ENCODE measurements at places on chromosomes 1 and 21.

DNA sequence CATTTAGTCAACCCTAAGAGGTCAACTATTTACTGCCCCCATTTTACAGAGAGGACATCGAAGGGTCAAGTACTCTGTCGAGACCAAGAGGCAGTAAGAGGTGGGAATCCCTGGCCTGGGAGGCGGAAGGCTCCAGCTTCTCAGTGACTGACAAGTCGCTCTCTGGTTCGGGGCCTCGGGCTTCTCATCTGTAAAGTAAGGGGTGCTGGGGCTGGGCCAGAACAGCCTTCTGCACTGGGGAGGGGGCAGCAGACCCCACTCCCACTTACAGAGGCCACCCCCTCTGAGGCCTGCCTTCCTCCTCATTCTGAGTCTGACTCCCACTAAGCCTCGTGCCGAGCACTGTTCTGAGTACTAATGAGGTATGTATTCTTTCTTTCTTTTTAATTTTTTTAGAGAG is 17.0 kb upstream of the IFNLR1 start:
- no peak for DNase-seq
- no peak overlapping the region for H3K4me3 ChIP-seq
- 0 out of 2 replicates have a peak, but pooled peaks cover 2% of the 10 kb centered on the region for H3K4me1 ChIP-seq
- no peaks in the 10 kb centered on the region for H3K27me3 ChIP-seq
- H3K36me3 ChIP-seq, result no peaks in the 10 kb centered on the region

- H3K27ac ChIP-seq, result no peak overlapping the region
- H3K4me3 ChIP-seq, result no peak overlapping the region
- H3K36me3 ChIP-seq, result peaks cover 71% of the 10 kb centered on the region
- no peaks in the 10 kb centered on the region for H3K4me1 ChIP-seq
- no peak for DNase-seq
Observed at GRCh38 chr1:248714248-248714647, 11.7 kb upstream of the OR14I1 start.

DNA sequence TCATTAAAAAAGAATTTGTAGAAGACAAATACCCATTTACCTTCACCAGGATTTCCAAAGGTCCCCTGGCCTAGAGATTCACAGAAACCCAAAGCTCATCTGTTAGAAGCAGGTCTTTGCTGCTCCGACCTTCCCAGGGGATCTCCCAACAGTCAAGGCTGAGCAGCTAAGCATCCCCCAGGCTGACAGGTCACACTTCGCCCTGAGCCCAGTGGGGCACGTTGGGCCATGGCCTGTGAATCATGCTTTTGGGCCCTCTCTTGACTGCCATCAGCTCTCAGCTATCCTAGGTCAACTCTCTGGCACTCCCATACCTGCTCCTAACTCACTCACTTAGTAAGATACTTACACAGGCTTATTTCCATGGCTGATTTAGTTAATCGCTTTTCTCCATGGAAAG is 157.7 kb downstream of the DSCAM start:
- no peak overlapping the region for H3K4me3 ChIP-seq
- no peaks in the 10 kb centered on the region for H3K27me3 ChIP-seq
- H3K4me1 ChIP-seq, result peaks cover 27% of the 10 kb centered on the region
- no peak overlapping the region for H3K27ac ChIP-seq

GRCh38 chr1:3529099-3529729 is 74.7 kb downstream of the ARHGEF16 start:
- H3K27me3 ChIP-seq, result peaks cover 24% of the 10 kb centered on the region
- H3K36me3 ChIP-seq, result no peaks in the 10 kb centered on the region

DNA sequence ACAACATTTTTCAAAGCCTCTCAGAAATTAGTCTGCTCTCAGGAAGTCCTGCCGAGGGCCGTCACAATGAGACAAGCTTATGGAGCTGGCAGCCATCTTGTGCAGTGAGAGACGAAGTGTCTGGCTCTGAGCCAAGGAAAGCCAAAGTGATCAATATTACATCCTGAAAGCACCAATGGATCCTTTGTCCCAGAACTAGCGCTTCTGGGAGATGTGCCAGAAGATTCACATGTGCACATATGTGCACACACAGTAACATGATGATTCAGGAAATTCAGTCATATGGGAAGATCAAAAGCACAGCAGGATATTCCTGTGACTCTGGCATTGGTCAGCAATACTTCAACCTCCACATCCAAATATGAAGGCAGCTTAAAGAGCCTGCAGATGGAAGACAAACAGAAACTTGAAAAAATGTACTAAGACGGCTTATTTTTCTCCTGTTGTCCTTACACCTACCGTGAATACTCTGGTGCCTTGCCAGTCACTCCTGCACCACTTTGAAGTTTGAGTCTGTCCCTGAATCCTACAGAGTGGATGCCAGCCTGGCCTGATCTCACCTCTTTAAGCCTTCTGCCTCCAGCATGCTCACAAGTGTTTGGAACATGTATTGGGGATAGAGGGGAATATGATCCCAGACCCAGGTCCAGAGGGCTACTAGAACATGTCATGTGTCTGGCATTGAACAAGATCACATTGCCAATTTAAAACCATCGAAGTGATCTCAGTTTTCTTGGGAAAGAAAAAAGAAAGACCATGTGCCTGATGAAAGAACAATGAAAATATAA is 44.5 kb upstream of the PRRX1 start:
- no peak overlapping the region for H3K4me3 ChIP-seq
- no peak overlapping the region for H3K27ac ChIP-seq
- H3K36me3 ChIP-seq, result no peaks in the 10 kb centered on the region

DNA sequence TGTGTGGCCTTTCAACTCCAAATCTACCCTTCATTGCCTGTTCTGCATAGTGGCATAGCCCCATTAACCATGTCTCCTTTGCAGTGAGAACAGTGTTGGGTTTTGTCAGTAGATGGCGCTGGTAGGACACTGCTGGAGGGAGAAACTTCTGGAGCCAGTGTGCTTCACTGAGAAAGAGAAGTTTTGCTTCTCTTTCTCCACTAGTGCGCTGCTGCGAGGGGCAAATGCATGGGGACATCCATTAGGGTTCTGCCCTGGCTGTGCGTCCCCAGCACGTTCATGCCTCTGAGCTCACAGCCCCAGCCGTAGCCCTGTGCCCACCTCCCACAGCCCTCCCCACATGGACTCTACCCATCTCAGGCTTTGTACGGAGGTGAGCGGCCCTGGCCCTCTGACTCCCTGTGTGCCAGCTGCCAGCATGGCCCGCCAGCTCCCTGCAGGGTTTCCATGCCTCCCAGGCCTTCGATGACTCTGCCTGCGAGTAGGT is 53.1 kb downstream of the RIMS3 start:
- no peaks in the 10 kb centered on the region for H3K27me3 ChIP-seq
- H3K4me3 ChIP-seq, result no peak overlapping the region
- 0 out of 2 replicates have a peak, but pooled peaks cover 3% of the 10 kb centered on the region for H3K4me1 ChIP-seq

GRCh38 chr1:232899268-232899667 is 51.1 kb upstream of the NTPCR start:
- peaks cover 14% of the 10 kb centered on the region for H3K27me3 ChIP-seq
- H3K4me1 ChIP-seq, result peaks cover 43% of the 10 kb centered on the region
- H3K4me3 ChIP-seq, result no peak overlapping the region
- H3K27ac ChIP-seq, result no peak overlapping the region
- no peak for DNase-seq

DNA sequence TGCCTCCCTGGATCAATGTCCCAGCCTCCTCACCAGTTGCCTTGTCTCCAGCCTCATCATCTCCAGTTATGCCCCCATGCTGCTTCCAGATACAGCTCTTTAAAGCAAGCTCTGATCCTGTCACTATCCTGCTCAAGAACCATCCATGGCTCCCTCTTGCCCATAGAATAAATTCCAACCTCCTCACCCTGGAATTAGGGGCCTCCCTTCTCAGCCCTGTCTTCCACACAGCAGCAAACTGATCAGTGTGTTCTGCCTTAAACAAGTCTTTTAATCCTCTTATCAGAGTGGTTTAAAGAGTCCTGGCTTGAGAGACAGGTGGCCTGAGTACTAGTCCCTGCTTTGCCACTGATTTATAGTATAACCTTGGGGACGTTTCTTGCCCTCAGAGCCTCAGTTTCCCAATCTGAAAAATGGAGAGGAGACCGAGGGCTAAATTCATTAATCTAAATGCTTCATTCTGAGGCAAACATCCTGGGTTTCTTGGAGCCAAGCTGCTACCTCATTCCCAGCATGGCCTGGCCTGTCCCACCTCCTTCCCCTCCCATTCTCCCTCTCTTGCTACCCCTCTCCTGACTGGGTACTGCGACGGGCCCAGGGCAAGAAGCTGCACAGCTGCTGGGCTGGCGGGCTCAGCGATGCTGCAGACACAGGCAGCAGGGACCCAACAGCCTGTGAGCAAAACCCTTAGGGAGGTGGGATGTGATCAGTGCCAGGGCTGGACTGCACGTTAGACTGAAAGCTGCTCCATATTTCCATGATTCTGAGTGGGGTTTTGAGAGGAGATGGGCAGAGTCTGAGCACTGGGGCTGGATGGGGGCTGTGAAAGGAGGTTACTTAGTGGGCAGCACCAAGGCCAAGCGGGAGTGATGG is 221.4 kb downstream of the PTPRU start:
- no peaks in the 10 kb centered on the region for H3K27me3 ChIP-seq
- H3K4me3 ChIP-seq, result no peak overlapping the region
- no peak overlapping the region for H3K27ac ChIP-seq
- no peak for DNase-seq

- H3K27me3 ChIP-seq, result peaks cover 5% of the 10 kb centered on the region
- DNase-seq, result peak; percentile 89
- H3K4me3 ChIP-seq, result peak overlapping the region; percentile 95
- peaks cover 13% of the 10 kb centered on the region for H3K4me1 ChIP-seq
Observed at GRCh38 chr1:93846206-93846991, 32.6 kb downstream of the DNTTIP2 start.

DNA sequence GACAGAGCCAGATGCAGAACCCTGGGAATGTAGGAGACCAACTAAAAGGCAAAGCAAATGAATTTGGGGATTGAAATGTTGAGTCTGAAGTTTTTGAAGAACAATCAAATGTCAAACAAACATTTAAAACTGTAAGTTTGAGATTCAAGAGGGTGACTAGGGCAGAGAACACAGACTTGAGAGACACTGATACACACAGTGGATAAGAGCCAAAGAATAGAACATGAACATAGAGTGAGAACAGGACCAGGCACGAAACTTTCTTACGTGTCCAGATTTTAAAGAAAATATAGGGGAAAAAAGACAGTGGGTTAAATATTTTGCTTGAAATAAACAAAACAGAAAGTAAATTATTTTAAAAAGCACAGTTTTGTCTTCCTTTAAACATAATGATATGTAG is 115.7 kb downstream of the DPYD start:
- H3K36me3 ChIP-seq, result no peaks in the 10 kb centered on the region
- peaks cover 4% of the 10 kb centered on the region for H3K4me1 ChIP-seq
- H3K27me3 ChIP-seq, result peaks cover 8% of the 10 kb centered on the region
- no peak overlapping the region for H3K4me3 ChIP-seq
- no peak overlapping the region for H3K27ac ChIP-seq
- no peak for DNase-seq

- no peaks in the 10 kb centered on the region for H3K27me3 ChIP-seq
- DNase-seq, result no peak
- H3K4me1 ChIP-seq, result peaks cover 15% of the 10 kb centered on the region
- H3K4me3 ChIP-seq, result no peak overlapping the region
Observed at GRCh38 chr21:20031807-20032206, 966.4 kb upstream of the NCAM2 start.

DNA sequence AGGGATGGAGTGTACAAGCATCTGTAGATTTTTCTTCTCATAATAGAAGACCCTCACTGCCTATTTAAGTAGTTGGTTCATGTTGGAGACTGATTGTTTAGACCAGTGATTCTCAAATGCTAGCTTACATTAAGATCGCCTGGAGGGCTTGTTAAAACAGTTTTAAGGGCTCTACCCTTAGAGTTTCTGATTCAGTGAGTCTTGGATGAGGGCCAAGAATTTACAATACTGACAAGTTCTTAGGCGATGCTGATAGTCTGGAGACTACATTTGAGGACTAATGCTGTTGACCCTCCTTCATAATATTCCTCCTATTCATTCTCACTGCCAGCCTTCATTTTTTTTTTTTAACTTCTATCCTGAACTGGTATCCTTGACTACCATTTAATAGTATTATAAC is 15.2 kb upstream of the AGO3 start:
- no peaks in the 10 kb centered on the region for H3K4me1 ChIP-seq
- no peak overlapping the region for H3K4me3 ChIP-seq
- no peaks in the 10 kb centered on the region for H3K27me3 ChIP-seq
- H3K27ac ChIP-seq, result no peak overlapping the region
- DNase-seq, result no peak

- peaks cover 14% of the 10 kb centered on the region for H3K36me3 ChIP-seq
- H3K4me3 ChIP-seq, result no peak overlapping the region
- H3K27me3 ChIP-seq, result peaks cover 3% of the 10 kb centered on the region
- H3K4me1 ChIP-seq, result 0 out of 2 replicates have a peak, but pooled peaks cover 2% of the 10 kb centered on the region
Observed at GRCh38 chr1:234175363-234175762, 197.9 kb upstream of the COA6 start.

GRCh38 chr21:42411197-42411869 is 7.6 kb downstream of the UBASH3A start:
- H3K36me3 ChIP-seq, result no peaks in the 10 kb centered on the region
- no peak overlapping the region for H3K27ac ChIP-seq
- H3K27me3 ChIP-seq, result no peaks in the 10 kb centered on the region

DNA sequence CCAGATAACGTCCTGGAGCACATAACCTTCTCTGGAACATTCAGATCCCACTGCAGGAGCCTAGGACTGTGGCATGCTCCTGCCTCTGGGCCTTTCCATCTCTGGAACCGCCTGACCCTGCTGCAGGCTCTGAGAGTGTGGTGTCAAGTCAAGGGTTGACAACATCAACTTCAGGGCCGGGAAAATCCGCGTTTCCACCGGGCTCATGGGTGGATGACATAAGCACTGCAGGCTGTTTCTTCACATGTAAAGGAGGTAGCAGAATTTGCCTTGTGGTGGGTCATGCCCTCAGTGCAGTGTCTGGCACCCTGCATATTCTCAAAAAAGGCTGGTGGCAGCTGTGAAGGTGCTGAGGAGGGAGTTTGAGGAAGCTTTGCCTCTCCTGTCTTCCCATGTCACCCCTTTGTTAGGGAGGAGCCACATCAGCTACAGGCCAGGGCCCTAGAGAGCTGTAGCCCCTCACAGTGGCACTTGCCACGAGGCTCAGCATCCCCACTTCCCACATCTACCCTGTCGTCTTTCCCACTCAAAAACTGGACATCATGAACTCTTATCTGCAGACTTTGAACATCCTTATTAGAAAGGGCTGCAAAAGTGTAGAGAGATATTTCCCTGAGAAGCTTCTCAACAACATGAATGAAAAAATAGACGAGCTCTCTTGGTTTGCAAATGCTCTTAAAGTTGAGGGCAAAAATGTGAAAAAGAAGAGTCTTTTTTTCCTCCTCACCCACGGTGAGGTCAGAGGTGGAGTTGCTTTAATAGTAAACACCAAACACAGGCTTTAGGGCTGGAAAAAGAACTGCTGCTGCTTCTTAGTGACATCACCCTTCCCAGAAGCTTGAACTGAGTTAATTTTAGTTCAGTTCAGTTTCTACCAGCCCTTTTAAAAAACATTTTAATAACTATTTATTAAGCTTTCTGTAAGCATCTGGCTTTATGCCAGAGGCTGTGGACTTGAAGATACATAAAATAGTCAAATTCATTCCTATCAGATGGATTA is 121.3 kb downstream of the HUNK start:
- no peak for DNase-seq
- 0 out of 2 replicates have a peak overlapping the region, but pooled peaks have one; percentile 60 for H3K27ac ChIP-seq
- no peaks in the 10 kb centered on the region for H3K36me3 ChIP-seq
- no peak overlapping the region for H3K4me3 ChIP-seq
- H3K27me3 ChIP-seq, result no peaks in the 10 kb centered on the region

GRCh38 chr1:28370239-28371009 is 884 bp downstream of the PHACTR4 start:
- H3K4me3 ChIP-seq, result peak overlapping the region; percentile 90
- H3K27ac ChIP-seq, result peak overlapping the region; percentile 95
- no peak for DNase-seq
- no peaks in the 10 kb centered on the region for H3K27me3 ChIP-seq
- peaks cover 8% of the 10 kb centered on the region for H3K36me3 ChIP-seq
